HFFc6 (cell line): ENCODE measurements at places on chromosomes 4 and X. TPM values are rescaled to one million over a fixed set of nuclear protein-coding genes. Genes with fewer than 3 reads are reported as not detected.

GRCh38 chr4:32128549-32128948, 1408.4 kb downstream of the PCDH7 start:
- DNase-seq = no peak

DNA sequence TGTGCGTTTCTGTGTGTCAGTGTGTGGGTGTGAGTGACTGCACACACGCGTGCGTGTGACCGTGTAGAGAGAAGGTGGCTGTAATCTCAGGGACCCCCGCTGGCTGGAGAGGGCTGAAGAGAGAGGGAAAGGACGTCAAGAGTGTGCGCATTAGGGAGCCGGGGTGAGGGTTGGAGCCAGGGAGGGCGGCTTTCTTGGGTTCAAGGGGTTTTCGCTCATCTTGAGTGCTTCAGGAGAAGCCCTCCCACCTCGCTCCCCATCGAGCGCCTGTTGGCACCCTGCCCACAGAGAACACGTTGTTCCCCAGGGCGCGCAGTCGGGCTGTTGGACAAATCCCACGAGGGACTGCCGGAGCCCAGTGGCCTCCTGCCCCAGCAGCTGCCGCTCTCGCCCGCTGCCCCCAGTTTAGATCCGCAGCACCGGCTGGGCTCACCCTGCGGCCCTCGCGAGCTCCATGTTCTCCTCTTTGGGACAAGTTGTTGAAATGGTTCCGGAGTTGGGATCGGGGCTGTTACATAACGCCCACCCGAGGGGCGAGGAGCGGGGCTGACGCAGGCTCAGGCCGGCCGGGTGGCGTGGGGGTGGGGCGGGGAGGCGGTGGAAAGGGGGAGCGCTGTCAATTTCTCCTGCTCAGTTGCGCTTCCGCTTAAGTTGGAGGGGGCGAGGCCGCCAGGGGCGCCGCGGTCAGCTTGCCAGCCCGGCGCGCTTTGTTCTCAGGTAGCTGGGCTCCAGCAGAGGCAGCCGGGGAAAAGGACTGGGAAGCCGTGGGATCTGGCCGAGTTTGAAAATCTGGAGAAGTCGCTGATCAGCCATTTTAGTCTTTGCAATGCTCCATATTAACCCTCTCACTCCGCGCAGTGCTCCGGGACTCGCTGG, 1.6 kb downstream of the GRIA2 start:
- no peak for DNase-seq

CYLC1 gene
- not detected in 3 replicates for total RNA-seq

DNA sequence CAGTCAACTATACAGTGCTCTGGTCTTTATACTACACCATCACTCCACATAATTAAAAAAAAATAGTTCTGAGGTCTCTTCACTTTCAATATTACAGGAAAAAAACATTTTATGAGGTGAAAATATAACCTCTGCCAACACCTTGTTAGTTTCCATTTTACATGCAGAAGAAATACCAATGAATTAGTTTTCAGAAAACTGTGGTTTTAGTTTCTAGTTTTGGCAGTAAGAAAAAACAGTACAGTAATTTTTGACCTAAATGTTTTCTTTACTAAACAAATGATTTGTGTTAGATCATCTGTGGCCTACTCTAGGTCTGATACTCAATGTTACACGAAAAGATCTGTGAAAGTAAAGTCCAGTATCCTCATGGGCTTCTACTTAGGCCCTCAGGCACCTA, 10.0 kb downstream of the SULT1E1 start:
- DNase-seq = no peak

DNA sequence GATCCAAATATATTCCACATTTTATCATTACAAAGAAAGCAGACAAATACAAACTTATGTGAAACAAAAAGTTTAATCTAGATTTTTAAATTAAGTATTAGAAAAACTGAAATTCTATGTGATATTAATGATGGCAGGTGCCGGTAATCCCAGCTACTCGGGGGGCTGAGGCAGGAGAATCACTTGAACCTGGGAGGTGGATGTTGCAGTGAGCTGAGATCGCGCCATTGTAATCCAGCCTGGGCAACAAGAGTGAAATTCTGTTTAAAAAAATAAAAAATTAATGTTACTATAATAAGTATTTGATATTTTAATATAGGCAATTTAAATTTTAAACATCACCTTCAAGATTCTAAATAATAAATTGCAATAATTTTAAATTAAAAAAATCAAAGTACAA, 400.6 kb downstream of the PABPC4L start:
- no peak for DNase-seq

DNA sequence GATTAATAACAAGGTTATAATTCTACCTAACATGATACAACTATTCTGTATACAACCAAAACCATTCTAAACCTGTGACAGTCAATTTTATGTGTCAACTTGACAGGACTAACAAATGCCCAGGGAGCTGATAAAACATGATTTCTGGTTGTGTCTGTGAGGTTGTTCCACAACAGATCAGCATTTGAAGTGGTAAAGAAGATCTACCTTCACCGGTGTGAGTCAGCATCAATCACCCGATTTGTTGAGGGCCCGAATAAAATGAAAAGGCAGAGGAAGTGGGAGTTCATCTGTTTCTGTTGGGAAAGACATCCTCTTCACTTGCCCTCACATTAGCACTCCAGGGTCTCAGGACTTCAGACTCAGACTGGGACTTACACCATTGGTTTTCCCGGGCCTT, 187.9 kb downstream of the MAB21L2 start:
- no peak for DNase-seq
